ENCODE measurements at places on chromosomes 13 and 19.

DNA sequence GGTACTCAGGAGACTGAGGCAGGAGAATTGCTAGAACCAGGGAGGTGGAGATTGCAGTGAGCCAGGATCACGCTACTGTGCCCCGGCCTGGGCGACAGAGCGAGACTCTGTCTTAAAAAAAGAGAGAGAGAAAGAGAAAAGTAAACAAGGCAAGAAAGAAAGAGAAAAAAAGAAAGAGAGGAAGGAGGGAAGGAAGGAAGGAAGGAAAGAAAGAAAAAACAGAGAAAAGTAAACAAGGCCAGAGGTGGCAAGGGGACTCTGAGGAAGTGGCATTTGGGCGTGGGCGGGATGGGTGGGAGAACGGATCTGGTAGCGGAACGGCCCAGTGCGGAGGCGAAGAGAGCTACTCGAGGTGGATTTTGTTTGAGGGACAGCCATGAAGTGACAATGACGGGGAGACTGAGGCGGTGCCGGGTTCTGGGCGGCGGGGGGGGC, 7.5 kb upstream of the ARRDC2 start:
- no peak for DNase-seq

DNA sequence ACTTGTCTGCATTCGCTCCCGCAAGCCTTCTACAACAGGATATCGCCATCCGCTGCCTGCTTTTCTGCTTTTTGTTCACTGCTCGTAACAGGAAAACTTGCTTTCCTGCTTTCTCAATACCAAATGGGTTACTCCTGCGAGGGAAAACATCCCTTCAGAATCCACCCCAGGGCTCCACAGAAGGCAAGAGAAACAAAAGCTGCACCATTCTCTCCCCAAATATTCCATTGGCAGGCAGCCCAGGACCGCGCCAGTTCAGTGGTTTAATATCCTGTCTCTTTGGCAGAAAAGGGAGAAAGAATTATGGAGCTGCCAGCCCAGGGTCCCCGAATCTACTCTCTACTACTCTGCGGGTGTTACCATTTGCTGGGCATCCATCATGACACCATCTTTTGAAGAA, 84.7 kb upstream of the DOCK9 start:
- peak; percentile 23 for DNase-seq

GRCh38 chr19:55460670-55461258, 678 bp downstream of the ISOC2 start:
- no peak for DNase-seq

- no peak for DNase-seq
These were observed 21.9 kb downstream of the CCL25 start for GRCh38 chr19:8074501-8074900.

DNA sequence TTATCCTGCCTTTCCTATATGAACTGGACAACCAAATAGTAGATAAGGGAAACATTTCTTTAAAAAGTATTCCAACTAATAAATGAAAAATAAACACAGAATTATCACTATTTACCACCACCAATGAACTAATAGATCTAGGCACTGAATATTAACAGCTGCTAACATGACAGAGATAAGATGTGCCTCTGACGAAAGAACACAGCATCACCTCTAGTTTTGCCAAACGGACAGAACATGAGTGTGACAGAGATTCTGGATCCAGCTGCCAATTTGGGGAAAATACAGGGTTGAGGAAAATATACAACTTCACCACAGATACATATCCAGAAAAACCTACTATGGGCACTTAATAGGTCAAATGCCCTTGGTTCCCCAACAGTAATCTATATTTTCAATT, 18.0 kb downstream of the VPS36 start:
- DNase-seq = no peak

DNA sequence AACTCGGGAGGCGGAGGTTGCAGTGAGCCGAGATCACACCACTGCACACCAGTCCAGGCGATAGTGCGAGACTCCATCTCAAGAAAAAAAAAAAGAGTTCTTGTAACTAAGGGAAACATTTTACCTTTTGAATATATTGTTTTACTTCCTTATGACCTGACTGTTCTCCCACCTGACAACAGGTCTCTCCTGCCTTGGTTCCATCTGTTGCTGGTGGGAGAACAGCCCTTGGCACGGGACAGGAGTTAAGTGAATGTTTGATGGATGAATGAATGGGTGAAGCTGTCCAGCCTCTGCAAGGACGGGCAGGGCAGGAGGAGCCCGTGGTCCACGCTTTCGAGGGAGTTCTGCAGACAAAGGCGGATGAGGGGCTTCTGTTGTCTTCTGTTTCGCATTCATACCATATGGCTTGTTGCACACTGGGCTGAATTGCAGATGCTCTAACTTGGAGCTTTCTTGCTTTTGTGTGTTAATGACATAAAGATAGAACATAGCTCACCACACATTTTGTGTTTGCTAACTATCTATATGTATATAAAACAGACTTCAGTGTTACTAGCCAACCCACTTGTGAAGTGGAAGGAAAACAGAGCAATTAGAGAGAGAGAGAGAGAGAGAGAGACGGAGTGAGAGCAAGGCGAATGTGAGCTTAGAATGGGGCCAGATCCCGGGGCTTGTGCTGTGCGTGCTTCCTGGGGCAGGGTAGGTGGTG, 16.2 kb upstream of the CCNE1 start:
- DNase-seq = no peak

- DNase-seq = no peak
These were observed 10.0 kb downstream of the SLC7A10 start for GRCh38 chr19:33215438-33216197.

GRCh38 chr19:21593934-21594820, 88.8 kb downstream of the ZNF429 start:
- no peak for DNase-seq

- no peak for DNase-seq
These were observed 1.8 kb downstream of the ZNF114 start for GRCh38 chr19:48271531-48272151.

DNA sequence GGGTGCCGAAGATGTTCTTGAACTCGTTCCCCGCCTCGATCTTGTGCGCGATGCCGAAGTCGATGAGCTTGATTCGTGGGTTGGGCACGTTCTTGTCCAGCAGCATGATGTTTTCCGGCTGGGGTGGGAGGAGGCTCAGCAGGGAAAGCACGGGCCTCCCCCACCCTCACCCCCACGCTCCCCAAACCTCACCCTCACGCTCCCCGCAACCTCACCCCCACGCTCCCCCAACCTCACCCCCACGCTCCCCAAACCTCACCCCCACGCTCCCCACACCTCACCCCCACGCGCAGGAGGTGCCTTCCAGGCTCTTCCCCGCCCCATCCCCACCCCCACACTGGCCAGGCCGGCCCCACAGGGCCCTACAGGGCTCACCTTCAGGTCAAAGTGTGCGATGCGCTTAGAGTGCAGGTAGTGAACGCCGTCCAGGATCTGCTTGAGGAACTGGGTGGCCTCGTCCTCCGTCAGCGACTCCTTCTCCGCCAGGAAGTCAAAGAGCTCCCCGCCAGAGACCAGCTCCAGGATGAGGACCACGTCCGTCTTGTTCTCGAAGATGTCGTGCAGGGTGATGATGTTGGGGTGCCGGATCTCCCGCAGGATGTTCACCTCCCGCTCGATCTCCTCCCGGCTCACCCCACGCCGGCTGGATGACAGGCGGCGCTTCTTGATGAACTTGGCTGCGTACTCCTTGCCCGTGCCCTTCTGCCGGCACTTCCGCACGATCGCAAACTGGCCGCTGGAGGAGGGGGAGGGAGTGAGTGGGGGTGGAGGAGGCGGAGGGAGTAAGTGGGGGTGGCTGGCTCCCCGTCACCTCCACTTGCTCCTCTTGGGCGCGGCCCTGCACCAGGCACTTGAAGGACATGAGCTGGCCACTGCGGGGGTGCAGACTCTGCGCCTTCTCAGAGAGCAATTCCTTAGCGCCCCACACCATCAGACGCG, 6.4 kb downstream of the DAPK3 start:
- no peak for DNase-seq

- DNase-seq = peak; percentile 37
These were observed 1.8 kb downstream of the FGF14 start for GRCh38 chr13:102399791-102400674.
